ENCODE measurements at places on chromosomes 3 and 15.
A peak's percentile ranks its signal among the peaks of the same experiment; 100 is the strongest.

GRCh38 chr3:195007766-195008165, 263.2 kb downstream of the XXYLT1 start:
- H3K4me1 ChIP-seq, result peaks cover 47% of the 10 kb centered on the region
- no peak overlapping the region for H3K4me3 ChIP-seq
- H3K27me3 ChIP-seq, result no peaks in the 10 kb centered on the region
- H3K36me3 ChIP-seq, result no peaks in the 10 kb centered on the region

DNA sequence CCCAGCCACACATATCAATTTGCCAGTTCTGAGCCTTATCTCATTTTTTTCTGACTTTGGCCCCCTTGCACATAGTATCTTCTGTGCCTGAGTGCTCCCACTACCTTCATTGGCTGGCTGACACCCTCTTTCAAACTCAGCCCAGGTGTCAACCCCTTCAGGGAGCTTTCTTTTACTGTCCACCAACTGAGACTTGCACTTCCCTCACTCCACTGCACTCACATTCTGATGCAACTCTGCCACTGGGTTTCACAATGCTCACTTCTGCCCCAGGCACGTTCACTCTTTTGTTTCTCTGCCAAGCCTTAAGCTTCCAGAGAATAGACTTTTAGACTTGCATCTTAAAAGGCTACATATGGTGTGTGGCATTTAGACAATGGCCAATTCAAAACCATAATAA, 101.5 kb upstream of the CBLB start:
- H3K27ac ChIP-seq, result no peak overlapping the region
- H3K4me1 ChIP-seq, result peaks cover 24% of the 10 kb centered on the region
- DNase-seq, result no peak
- no peaks in the 10 kb centered on the region for H3K36me3 ChIP-seq

- no peaks in the 10 kb centered on the region for H3K36me3 ChIP-seq
- H3K27me3 ChIP-seq, result no peaks in the 10 kb centered on the region
- no peak for DNase-seq
- H3K27ac ChIP-seq, result no peak overlapping the region
- peaks cover 11% of the 10 kb centered on the region for H3K4me1 ChIP-seq
Observed at GRCh38 chr3:66113542-66113941, 74.8 kb upstream of the MAGI1 start.

GRCh38 chr3:113084777-113085176, 94.0 kb downstream of the GTPBP8 start:
- DNase-seq, result no peak
- H3K4me1 ChIP-seq, result no peaks in the 10 kb centered on the region
- peak overlapping the region; percentile 47 for H3K27ac ChIP-seq

- no peak overlapping the region for H3K4me3 ChIP-seq
- DNase-seq, result no peak
- H3K4me1 ChIP-seq, result peaks cover 3% of the 10 kb centered on the region
- no peak overlapping the region for H3K27ac ChIP-seq
- no peaks in the 10 kb centered on the region for H3K27me3 ChIP-seq
- no peaks in the 10 kb centered on the region for H3K36me3 ChIP-seq
Observed at GRCh38 chr3:32998631-32999451, 47.4 kb downstream of the CCR4 start.

GRCh38 chr3:6228958-6229683, 631.8 kb upstream of the GRM7 start:
- DNase-seq, result no peak
- no peaks in the 10 kb centered on the region for H3K27me3 ChIP-seq
- no peak overlapping the region for H3K27ac ChIP-seq
- no peaks in the 10 kb centered on the region for H3K36me3 ChIP-seq
- no peak overlapping the region for H3K4me3 ChIP-seq
- H3K4me1 ChIP-seq, result no peaks in the 10 kb centered on the region

GRCh38 chr3:110027446-110028080, 690.2 kb upstream of the DPPA4 start:
- H3K36me3 ChIP-seq, result no peaks in the 10 kb centered on the region
- no peak for DNase-seq
- no peaks in the 10 kb centered on the region for H3K4me1 ChIP-seq
- no peaks in the 10 kb centered on the region for H3K27me3 ChIP-seq

DNA sequence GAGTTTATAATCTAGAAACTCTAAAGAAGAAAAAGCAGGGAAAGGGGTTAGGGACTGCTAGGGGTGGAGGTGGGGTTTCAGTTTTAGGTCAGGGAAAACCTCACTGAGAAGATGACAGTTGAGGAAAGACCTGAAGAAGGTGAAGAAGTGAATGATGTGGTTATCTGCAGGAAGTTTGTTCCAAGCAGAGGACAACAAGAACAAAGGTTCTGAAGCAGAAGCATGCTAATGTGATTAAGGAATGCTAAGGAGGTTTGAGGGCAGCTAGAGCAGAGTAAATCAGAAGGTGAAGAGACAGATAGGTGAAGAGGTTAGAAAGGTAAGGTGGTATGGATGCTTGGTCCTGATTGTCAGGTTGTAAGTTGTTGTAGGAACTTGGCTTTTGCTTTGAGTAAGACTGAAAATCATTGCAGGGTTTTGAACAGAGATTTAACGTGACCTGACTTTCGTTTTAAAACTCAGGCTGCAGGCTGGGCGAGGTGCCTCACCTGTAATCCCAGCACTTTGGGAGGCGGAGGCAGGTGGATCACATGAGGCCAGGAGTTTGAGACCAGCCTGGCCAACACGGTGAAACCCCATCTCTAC, 8.6 kb downstream of the OXSR1 start:
- no peak overlapping the region for H3K4me3 ChIP-seq
- no peak overlapping the region for H3K27ac ChIP-seq
- no peak for DNase-seq

GRCh38 chr15:101167411-101167752, 84.5 kb downstream of the CHSY1 start:
- no peak for DNase-seq
- no peak overlapping the region for H3K4me3 ChIP-seq
- H3K4me1 ChIP-seq, result peaks cover 33% of the 10 kb centered on the region
- H3K27ac ChIP-seq, result peak overlapping the region; percentile 88
- H3K36me3 ChIP-seq, result no peaks in the 10 kb centered on the region

Data from esophagus squamous epithelium (tissue), 5 donors.